ENCODE measurements at places on chromosomes 1 and 21. TPM values are rescaled to one million over a fixed set of nuclear protein-coding genes. Genes with fewer than 3 reads are reported as not detected.

USP48 gene
- 25.0 TPM for polyA plus RNA-seq

LEPROT gene
- 30.5 TPM for polyA plus RNA-seq

USH2A gene
- polyA plus RNA-seq, result 0.02 TPM

PHC2 gene
- 98.1 TPM for polyA plus RNA-seq

HPCAL4 gene
- polyA plus RNA-seq, result not detected

DNA sequence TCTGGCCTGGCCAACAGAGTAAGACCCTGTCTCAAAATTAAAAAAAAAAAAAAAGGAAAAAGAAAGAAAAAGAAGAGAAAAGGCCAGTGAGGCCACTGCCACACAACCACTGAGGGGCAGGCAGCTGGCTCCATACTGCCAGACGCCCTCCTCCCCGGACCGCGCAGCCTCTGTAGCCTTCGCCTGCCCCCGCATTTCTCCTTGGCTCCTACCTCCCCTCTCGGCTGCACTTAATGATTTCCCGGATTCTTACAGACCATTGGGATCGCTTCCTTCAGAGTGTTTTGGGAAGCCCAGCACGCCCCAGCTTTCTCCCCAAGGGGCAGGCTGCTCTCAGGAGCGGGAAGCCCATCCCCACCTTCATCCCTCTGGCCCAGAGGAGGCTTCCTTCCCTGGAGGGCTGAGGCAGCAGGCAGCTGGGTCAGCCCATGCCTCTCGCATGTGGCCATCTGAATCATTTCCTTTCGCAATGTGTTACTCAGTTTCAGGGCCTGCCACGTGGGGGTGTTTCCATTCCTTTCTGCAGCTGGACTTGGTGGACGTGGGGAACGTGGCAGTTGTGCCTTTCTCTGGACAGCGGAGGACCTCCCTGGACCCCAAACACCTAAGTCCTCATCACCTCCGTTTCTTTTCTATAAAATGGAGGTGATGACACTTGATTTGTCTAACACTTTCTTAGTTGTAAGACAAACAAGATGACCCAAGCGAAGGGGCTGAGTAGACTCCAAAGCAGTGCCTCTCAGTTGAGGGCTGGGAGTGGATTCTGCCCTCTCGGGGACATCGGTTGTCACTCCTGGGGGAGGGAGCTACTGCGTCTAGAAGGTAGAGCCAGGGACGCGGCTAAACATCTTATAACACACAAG, 2.3 kb downstream of the SLC2A5 start:
- no peak overlapping the region for H3K4me3 ChIP-seq
- no peaks in the 10 kb centered on the region for H3K27me3 ChIP-seq
- peak overlapping the region; percentile 35 for H3K27ac ChIP-seq
- DNase-seq, result peak; percentile 91

- H3K27me3 ChIP-seq, result no peaks in the 10 kb centered on the region
- peaks cover 35% of the 10 kb centered on the region for H3K36me3 ChIP-seq
- no peaks in the 10 kb centered on the region for H3K4me1 ChIP-seq
- H3K27ac ChIP-seq, result no peak overlapping the region
These were observed 9.2 kb downstream of the ZNF496 start for GRCh38 chr1:247322442-247322841.

GRCh38 chr1:17440827-17441168, 1.3 kb upstream of the RCC2 start:
- no peak overlapping the region for H3K27ac ChIP-seq
- DNase-seq, result no peak
- peaks cover 2% of the 10 kb centered on the region for H3K36me3 ChIP-seq
- peaks cover 22% of the 10 kb centered on the region for H3K4me1 ChIP-seq
- H3K27me3 ChIP-seq, result no peaks in the 10 kb centered on the region
- no peak overlapping the region for H3K4me3 ChIP-seq

GRCh38 chr21:46128106-46128932, 27.1 kb downstream of the FTCD start:
- H3K36me3 ChIP-seq, result peaks cover 86% of the 10 kb centered on the region
- DNase-seq, result no peak
- 0 out of 2 replicates have a peak overlapping the region, but pooled peaks have one; percentile 1 for H3K27ac ChIP-seq
- H3K27me3 ChIP-seq, result no peaks in the 10 kb centered on the region
- no peaks in the 10 kb centered on the region for H3K4me1 ChIP-seq

GRCh38 chr1:206470692-206471414, 577 bp downstream of the IKBKE start:
- peaks cover 12% of the 10 kb centered on the region for H3K36me3 ChIP-seq
- peak overlapping the region; percentile 72 for H3K4me3 ChIP-seq
- peaks cover 22% of the 10 kb centered on the region for H3K4me1 ChIP-seq
- H3K27ac ChIP-seq, result peak overlapping the region; percentile 87
- no peaks in the 10 kb centered on the region for H3K27me3 ChIP-seq
- peak; percentile 90 for DNase-seq

- no peaks in the 10 kb centered on the region for H3K4me1 ChIP-seq
- no peaks in the 10 kb centered on the region for H3K27me3 ChIP-seq
- H3K36me3 ChIP-seq, result no peaks in the 10 kb centered on the region
- no peak for DNase-seq
These were observed 81.4 kb downstream of the TRABD2B start for GRCh38 chr1:47915677-47916353.

DNA sequence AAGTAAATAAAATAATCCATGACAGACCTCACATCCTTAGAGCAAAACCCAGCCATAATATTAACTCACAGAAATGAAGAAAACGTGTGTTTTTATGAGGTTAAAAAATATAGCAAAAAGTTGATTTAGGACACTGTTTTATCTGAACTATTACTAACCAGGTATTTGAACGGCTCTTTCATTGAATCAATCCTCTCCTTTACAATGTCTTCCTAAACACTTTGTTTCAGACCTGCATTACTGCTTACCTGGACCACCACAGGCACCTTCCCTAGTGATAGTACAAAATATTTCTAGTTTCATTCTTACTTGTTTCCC, 25.0 kb downstream of the TBX15 start:
- no peak overlapping the region for H3K4me3 ChIP-seq
- H3K27ac ChIP-seq, result no peak overlapping the region
- no peaks in the 10 kb centered on the region for H3K4me1 ChIP-seq
- H3K27me3 ChIP-seq, result no peaks in the 10 kb centered on the region
- no peak for DNase-seq

DNA sequence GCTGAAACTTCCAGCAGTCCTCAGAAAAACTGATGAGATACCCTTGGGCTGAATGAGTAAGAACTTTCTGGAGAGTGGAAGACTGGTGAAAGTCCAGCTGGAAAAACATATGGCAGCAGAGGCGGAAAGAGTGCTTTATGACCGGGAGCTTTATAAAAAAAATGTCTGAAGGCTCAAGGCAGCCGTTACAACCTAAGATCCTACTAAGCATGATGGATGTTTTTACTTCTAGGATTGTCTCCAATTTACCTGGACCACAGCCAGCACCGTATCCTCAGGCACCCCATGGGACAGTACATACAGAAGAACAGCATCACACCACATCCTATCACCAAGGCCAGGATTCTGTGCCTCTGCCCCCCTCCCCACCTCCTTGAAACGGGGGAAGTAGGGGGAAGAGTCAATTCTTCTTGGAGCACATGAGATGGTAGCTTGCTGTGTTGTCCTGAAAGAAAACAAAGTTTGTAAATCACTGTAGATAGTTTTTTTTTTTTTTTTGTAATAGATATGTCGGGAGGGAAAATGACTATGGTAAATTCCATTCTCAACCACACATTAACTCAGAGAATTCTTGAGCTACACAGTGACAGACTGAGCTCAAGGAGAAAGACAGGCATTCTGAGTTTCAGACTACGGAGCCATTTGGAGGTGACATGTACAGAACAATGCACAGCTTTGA, 11.8 kb upstream of the IRF2BP2 start:
- DNase-seq, result peak; percentile 71
- peaks cover 21% of the 10 kb centered on the region for H3K4me1 ChIP-seq
- H3K27ac ChIP-seq, result peak overlapping the region; percentile 22
- no peaks in the 10 kb centered on the region for H3K36me3 ChIP-seq

DNA sequence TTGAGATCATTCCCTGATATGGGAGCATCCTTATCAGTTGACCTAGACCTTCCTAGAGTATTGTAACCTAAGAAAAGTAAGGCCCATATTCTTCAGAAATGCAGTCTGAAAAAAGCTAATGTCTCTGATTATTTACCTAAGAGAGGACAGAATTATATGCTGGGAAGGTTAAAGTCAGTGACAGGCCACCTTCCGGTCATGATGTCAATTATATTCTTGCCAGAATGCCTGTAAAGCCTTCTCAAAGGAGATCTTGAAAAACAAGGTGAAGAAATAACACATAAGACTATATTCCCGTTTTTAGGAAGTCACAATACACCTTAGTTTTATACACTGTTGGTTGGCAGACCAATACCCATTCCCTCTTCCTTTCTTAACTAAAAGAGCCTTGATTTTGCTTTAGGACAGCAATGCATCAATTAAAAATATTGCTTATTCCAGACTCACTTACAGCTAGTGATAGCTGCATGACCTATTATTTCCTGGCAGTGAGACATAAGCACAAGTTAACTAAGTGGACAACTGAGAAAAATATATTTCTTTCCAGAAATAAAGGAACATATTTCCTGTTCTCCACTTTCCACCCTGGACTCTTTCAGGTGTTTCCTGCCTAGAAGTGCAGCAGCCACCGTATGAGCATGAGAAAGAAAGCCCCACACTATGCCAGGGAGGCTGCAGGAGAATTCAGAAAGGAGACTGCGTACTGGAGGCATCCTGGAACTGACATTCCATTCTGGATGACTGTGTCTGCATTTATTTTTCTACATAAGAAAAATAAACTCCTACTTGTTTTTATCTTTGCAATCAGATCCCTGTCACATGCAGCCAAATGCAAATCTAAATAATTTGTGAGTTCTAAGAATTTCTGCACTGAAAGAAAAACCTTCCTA, 332.9 kb upstream of the PTBP2 start:
- no peak overlapping the region for H3K27ac ChIP-seq
- H3K27me3 ChIP-seq, result no peaks in the 10 kb centered on the region
- H3K4me3 ChIP-seq, result no peak overlapping the region
- no peaks in the 10 kb centered on the region for H3K36me3 ChIP-seq
- H3K4me1 ChIP-seq, result peaks cover 7% of the 10 kb centered on the region

- no peaks in the 10 kb centered on the region for H3K36me3 ChIP-seq
- H3K4me1 ChIP-seq, result no peaks in the 10 kb centered on the region
These were observed 318.3 kb downstream of the RRAGC start for GRCh38 chr1:38541223-38541622.

- peaks cover 35% of the 10 kb centered on the region for H3K27me3 ChIP-seq
- H3K27ac ChIP-seq, result no peak overlapping the region
- H3K4me1 ChIP-seq, result no peaks in the 10 kb centered on the region
- H3K36me3 ChIP-seq, result no peaks in the 10 kb centered on the region
- no peak overlapping the region for H3K4me3 ChIP-seq
- no peak for DNase-seq
These were observed 63.6 kb downstream of the RUNX3 start for GRCh38 chr1:24866211-24867083.

GRCh38 chr1:201310251-201310985, 27.1 kb downstream of the PKP1 start:
- H3K27ac ChIP-seq, result no peak overlapping the region
- no peak overlapping the region for H3K4me3 ChIP-seq
- DNase-seq, result no peak
- H3K36me3 ChIP-seq, result no peaks in the 10 kb centered on the region

DNA sequence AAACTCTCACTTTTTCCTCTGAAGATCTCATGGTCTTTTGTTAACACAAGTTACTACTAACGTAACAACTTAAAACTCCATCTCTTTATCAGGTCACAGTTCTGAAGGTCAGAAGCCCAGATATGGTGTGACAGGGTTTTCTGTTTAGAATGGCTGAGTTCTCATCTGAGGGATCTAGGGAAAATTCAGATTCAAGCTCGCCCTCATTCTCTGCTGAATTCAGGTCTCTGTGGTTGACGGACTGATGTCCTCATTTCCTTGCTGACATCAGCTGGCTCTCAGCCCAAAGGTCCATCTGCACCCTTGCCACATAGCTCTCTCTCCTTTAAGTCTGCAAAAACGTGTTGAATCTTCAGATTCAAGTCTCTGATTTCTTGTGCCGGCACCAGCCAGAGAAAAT, 6.1 kb upstream of the NTPCR start:
- H3K27me3 ChIP-seq, result no peaks in the 10 kb centered on the region
- no peak overlapping the region for H3K27ac ChIP-seq
- DNase-seq, result no peak
- H3K4me1 ChIP-seq, result no peaks in the 10 kb centered on the region
- no peak overlapping the region for H3K4me3 ChIP-seq

- no peaks in the 10 kb centered on the region for H3K27me3 ChIP-seq
- H3K27ac ChIP-seq, result peak overlapping the region; percentile 13
- peaks cover 15% of the 10 kb centered on the region for H3K4me1 ChIP-seq
These were observed 53.4 kb downstream of the GADD45A start for GRCh38 chr1:67738401-67738800.

- peaks cover 28% of the 10 kb centered on the region for H3K27me3 ChIP-seq
- H3K4me1 ChIP-seq, result no peaks in the 10 kb centered on the region
- DNase-seq, result no peak
These were observed at the start of gene IL12RB2 for GRCh38 chr1:67307251-67308060. Gene IL12RB2, plus strand, starts transcription at chr1:67307873. Its CDS starts 12,496 bp downstream, at chr1:67320369.

DNA sequence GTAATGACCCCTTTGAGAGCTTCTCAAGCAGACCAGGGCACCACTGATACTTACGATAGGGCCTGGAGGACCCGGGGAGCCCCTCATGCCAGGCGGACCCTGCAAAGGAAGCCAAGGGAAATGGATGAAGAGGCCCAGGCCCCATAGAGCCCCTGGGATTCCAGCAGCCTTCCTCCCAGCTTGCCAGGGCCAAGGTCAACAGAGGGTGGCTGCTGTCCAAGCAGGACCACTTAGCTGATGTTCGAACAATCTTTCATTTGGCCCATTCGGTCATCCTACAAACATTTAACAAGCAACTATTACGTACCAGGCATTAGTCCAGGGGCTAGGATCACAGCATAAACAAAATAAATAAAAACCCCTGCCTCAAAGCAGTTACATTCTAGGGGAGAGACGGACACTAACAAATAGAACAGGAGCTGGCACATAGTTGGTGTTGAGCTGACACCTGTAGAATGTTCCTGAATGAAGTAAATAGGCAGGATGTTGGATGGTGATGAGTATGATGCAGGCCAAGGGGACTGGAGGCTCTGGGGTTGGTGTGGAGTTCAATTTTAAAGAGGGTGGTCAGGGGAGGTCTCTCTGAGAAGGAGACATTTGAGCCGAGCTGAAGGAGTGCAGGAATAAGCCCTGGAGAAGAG, 27.0 kb upstream of the PEF1 start:
- H3K27ac ChIP-seq, result no peak overlapping the region
- no peaks in the 10 kb centered on the region for H3K27me3 ChIP-seq
- peaks cover 10% of the 10 kb centered on the region for H3K4me1 ChIP-seq
- DNase-seq, result peak; percentile 13
- H3K4me3 ChIP-seq, result no peak overlapping the region
- H3K36me3 ChIP-seq, result peaks cover 69% of the 10 kb centered on the region

GRCh38 chr1:56330391-56331026, 248.9 kb downstream of the PLPP3 start:
- no peak overlapping the region for H3K4me3 ChIP-seq
- peak; percentile 84 for DNase-seq
- no peaks in the 10 kb centered on the region for H3K36me3 ChIP-seq
- peaks cover 25% of the 10 kb centered on the region for H3K4me1 ChIP-seq
- no peak overlapping the region for H3K27ac ChIP-seq

Measured in IMR-90 (cell line).